ENCODE measurements at places on chromosomes 2 and 18. TPM values are rescaled to one million over a fixed set of nuclear protein-coding genes. Genes with fewer than 3 reads are reported as not detected.

DNA sequence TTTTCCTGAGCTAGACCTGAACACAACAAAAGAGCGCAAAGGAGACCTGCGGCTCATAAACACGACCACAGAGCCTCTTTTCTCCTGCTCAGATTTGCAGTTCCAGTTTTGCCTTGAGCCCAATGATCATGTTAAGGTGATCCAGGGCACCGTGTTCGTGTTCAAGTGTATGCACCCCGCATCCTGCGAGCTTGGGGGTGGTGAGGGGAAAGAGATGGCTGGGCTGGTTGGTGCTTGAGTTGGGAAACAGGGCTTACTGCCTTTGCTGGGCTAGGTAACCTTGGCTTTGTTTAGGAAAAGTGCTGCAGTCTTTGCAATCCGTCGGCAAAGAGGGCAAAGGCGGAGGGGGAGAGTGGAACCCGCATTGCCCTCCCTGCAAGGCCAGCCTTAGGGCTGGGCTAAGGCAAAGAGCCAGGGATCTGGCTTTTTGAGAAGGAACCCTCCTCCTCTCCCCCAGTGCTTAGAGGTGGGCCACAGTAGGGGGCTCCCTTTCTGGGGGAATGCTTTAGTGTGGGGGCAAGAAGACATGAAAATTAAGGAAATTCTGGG lies 1.3 kb downstream of the HOXD10 start:
- DNase-seq: no peak

CPO gene
- not detected for total RNA-seq

MEP1B gene
- total RNA-seq: not detected

SPHKAP gene
- 0.04 TPM for total RNA-seq

KHK gene
- total RNA-seq: 8.8 TPM

Measured in GM23338 (cell line).